ENCODE measurements at places on chromosomes 3 and 15.

GRCh38 chr15:59689626-59690236, 611 bp upstream of the BNIP2 start:
- DNase-seq = peak; percentile 63

DNA sequence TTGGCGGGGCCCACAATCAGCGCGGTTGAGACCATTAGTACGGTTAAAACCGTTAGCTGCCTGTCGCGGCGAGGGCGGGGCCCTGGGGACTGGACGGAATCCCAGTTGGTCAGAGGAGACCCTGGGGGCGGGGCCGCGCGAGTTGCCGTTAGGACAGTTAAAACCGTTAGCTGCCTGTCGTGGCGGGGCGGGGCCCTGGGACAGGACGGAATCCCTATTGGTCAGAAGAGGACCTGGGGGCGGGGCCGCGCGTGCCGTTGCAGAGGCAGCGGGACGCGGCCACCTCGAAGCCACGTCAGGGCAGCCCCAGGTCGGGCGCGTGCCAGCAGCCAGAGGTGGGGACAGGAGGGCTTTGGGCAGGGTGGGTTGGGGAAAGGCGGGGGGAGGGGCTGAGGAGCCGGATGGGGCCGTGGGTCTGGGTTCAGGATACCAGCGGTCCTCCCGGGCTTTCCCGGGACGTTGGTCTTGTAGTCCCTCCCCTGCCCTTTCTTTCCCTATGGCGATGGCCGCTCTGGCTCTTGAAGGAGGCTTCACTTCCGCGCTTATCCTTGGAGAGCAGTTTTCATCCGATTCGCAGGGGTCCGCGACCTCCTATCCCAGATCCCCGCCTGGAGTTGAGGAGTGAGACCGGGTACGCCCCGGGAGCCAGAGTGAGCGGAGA, 28.0 kb downstream of the KLHDC8B start:
- DNase-seq = no peak

GRCh38 chr3:117719316-117719926, 1009.8 kb downstream of the TUSC7 start:
- peak; percentile 54 for DNase-seq

DNA sequence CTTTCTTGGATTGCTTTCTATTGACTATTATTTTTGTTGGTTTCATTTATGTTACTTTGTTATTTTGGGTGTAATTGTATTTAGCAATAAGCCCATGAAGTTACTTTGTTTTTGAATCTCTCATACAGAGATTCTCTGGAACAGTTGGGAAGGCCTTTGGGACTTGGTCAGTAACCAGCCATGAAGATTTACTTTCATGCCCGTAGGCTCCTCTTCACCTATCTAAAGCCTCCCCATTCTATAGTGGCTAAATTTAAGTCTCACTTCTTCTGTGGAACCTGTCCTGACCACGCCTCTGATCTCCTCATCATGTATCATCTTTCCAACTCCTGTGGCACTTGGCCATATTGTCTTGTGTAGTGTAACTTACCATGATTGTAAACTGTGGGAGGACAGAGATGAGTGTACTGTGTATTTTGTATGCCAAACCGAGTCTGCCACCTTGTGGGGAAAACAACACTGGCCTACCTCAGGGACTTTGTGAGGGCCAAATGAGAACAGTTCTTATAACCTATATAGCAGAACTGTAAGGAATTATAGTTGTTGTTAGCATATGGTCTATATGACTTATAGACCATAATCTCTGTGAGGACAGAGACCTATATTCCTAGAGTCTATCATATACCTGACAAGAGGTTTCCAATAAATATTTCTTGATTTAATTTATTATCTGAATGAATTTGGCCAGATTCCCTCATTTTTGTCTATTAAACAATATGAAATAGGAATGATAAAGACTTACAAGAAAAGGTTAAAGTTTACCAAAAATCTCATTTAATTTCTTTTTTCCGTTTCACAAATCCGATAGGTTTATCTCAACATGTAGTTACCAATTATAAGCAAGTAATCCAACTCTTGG, 75.0 kb downstream of the STARD9 start:
- peak; percentile 90 for DNase-seq

GRCh38 chr3:101963902-101964362, 114.6 kb downstream of the NFKBIZ start:
- no peak for DNase-seq

- no peak for DNase-seq
These were observed 44.8 kb upstream of the RAF1 start for GRCh38 chr3:12708584-12709192.

GRCh38 chr15:101533371-101534140, 44.0 kb upstream of the PCSK6 start:
- no peak for DNase-seq

GRCh38 chr3:177770383-177771230, 573.3 kb upstream of the TBL1XR1 start:
- DNase-seq = no peak

DNA sequence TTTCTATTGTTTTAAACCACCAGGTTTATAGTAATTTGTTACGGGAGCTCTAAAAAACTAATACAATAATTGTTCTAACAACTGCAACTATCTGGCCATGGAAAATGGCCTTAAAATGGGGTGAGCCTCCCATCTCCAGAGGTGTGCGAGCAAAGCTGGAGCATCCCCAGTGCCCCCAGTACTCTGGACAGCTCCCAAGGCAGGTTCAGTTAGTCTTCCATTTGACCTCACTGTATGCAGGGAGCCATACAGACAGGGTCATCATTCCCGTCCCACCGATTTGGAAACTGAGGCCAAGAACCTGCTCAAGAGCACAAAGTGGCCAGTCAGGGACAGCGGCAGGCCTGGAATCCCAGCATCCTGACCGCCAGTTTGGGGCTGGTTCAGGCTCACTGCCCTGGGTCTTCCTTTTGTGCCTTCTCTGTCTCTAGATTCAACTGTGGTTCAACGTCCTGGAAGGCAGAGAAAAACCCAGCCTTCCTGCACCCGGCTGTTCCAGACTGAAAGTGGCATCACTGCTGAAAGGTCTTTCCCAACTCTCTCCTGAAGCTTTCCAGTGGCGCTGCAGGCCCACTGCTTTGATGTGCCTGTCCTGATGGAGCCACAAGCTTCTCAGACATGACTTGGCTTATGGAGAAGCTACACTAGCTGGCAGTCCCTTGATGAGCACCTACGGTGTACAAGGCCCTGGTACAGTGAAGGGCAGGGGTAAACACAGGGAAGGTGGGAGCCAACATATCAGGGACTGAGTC, 76.6 kb upstream of the LINGO1 start:
- no peak for DNase-seq

DNA sequence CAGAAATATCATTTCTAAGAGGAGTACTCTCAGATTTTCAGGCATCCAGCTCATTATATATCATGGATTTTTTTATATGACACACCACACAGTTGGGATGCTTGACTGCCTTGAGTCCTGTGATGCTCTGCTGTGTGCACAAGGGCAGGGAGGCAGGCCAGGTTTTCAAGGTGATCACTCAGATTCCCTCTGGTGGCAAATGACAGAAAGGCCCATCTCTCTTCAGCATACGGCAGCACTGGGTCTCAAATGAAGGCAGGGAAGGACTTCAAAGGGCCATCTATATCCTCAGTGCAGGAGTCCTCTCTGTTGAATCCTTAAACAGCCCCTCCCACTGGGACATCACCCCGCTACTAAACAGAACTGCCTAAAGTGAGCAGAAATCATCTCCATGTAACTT, 54.8 kb upstream of the MYO5C start:
- no peak for DNase-seq

DNA sequence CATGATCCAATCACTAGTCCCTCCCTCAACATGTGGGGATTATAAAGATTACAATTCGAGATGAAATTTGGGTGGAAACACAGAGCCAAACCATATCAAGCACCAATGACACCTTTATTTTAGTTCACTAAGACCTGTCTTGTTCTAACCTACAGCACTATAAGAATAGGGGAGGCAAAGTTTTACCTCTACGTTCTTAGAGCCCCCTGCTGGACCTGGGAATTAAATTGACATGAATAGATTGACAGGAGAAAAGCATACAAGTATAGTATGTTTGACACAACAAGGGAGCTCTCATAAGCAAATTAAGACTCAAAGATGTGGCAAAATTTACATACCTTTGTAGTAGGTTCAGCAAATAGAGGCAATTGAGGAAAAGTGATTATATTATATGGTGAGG, 974.4 kb upstream of the ALCAM start:
- peak; percentile 39 for DNase-seq

DNA sequence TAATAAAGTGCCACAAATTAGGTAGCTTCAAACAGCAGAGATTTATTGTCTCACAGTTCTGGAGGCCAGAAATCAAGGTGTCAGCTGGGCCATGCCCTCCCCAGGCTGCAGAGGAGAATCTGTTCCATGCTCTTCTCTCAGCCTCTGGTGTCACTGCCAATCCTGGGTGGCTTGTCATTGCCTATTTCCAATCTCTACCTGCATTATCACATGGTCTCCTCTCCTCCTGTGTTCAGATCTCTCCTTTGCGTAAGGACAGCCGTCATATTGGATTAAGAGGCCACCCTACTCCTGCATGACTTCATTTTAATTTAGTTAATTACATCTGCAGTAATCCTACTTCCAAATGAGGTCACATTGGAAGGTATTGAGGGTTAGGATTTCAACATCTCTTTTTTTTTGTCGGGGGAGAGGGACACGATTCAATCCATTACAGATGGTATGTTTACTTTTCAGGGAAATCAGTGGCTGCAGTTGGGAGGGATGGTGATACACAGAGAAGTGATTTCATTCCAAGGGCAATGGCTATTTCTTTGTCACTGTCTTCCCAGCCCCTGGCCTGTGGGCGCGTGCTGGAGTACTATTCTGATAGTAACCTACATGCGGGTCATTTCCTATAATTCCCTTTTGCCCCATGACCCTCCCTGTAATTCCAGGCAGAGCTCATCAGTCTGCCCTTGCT, 169.4 kb downstream of the MINAR1 start:
- no peak for DNase-seq

DNA sequence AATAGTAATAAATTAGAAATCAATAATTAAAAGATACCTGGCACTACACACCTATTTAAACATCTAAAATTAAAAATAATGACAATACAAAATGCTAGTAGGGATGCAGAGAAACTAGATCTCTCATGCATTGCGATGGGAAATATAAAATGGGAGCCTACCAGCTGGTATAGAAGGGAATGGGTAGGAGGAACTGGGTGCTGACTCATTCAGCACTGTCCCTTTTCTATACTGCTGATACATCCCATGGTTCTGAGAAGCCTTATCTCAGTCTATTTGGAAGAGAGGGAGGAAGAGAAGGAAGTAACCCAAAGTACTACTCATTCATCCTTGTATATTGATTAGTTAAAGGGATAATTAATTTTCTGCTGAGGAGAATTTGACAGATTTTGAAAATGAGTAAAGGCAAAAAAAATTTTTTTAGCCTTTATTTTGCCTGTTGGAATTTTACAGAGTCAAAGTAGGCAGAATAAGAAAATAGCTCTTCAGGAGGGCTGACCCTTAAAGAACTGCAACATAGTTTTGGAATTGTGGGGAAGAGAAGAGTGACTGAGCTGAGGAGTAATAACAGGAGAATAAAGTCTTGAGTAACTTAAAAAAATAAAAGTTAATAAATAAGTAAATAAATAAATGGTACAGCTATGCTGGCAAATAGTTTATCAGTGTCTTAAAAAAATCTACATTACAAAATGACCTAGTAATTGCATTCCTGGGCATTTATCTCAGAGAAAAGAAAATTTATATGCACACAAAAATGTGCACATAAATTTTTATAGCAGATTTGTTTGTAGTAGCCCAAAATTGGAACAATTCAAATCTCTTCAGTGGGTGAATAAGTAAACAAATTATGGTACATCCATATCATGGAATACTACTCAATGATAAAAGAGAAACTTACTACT, 15.3 kb upstream of the BHLHE40 start:
- no peak for DNase-seq

- DNase-seq = no peak
These were observed 121.1 kb downstream of the TPRG1 start for GRCh38 chr3:189292667-189293484.

DNA sequence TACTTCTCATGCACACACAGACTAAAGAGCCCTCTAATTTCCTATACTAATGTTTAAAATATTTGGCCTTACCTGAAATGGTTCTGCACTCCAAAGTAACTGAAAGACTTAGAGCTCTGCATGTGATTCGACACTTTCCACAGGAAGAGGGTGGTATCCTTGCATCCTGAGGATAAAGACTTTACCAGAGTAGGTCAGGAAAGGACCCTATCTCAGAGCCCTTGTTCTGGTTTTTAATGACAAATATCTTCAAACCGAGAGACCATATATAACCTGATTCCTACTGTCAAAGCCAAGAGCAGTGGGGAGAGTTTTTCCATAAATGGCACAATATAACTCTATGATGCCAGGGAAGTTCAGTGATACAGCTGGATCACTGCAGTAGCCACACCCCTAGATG, at the start of gene GP5:
TSS of gene GP5 (minus strand) at position 101 of the 400 bp plus-strand sequence. CDS start 984 bp downstream, outside the sequence.
- no peak for DNase-seq

GRCh38 chr3:78273326-78273725, 1233.4 kb downstream of the ROBO2 start:
- DNase-seq = no peak

DNA sequence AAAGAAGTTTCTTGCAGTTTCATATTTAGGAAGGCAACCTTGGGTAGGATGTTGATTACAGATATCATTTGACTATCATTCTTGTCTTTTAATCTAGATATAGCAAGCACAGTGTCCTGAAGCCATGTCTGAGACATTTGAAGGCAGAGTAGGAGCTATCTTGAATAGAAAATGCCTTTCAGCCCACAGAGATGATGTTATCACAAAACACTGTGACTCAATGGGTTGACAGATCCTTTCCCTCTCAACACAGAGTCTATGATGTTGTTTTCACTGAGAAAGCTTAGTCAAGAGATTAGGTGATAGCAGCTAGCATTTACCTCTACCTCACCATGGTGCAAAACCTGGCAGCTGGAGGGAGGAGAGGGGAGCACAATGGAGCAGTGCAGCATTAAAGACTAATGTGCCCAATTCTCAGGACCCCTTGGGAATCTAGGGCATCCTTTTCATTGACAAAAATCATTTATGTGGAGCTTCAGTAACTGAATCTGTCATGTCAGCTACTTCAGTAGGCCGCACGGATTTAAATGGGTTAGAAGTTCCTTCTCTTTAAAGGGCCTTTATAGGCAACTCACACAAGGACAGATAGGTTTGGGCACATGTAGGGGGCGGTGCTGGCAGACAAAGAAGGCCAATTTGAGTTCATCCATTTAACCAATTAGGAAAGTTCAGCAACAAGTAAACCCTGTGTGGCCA, 121.8 kb downstream of the AGBL1 start:
- no peak for DNase-seq

DNA sequence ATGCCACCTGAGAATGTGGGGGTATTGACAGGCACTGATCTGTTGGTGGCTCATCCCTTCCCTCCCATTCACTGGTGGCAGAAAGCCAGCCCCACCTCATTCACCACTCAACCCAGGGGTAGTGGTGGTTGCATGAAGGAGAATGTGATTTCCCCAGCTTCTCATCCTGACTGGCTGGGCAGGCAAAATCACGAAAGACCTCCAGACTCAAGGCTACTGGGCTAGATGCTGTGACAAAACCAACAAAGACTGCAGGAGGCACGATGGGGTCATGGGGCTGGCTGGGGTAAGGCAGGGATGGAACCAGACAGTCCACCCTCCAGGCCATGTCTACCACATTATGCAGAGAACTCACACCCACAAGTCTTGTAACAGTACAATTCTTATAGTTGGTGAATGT, 33.9 kb downstream of the FSTL1 start:
- DNase-seq = no peak

Data from NCI-H524 (cell line).